ENCODE measurements at places on chromosomes 2 and 18.
A peak's percentile ranks its signal among the peaks of the same experiment; 100 is the strongest.

DNA sequence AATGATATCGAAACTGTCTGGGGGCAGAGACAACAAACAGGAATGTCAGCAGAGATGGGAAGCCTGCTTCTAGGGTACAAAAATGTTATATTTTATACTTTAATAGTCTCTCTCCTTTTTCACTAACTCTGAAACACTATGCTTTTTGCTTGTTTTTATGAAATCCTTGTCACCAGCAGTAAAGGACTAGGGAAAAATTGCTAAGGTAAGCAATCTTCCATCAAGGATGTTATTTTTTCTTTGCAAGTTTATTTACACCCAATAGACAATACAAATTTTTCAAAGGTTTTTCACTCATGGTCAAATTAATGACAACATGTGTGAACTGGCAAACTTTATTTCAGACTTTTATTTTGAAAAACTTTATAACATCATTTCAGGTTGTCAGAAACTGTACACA, 1465.9 kb upstream of the NXPH2 start:
- DNase-seq: no peak

DNA sequence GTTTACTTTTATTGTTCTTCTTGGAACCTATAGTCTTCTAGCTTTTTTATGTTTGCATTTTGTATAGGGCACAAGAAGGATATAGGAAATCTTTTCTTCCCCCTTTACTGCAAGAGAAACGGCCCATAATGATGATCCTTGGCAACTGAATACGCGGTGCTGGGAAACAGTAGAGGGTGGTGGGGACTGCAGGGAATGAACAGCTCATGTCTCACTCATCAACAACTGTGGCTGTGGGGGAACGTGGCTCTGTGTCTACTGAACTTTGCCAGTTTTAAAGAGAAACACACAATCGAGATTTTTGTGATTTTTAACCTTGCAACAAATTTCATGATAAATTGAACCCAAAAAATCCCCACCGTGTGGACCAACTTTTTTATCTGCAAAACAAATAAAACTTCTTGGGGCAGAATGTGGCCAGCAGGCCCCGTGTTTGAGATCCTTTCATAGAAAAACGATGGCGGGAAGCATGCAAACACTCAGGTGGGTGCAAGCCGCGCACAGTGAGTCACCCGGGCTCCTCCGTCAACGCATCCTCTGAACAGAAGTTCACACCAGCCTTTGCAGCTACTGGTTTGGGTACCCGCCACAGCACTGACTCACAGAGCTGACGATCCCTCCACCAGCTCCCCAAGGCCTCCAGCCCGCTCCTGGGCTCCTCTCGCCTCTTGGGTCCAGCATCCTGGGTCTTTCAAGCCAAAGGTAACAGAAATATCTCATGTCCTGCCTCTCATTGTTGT, 149.3 kb downstream of the COL6A3 start:
- DNase-seq: peak; percentile 71

GRCh38 chr18:30501594-30501993, 540.9 kb downstream of the DSC3 start:
- DNase-seq: no peak

- DNase-seq: no peak
Observed at GRCh38 chr18:56097621-56098020, 509.6 kb upstream of the TCF4 start.

DNA sequence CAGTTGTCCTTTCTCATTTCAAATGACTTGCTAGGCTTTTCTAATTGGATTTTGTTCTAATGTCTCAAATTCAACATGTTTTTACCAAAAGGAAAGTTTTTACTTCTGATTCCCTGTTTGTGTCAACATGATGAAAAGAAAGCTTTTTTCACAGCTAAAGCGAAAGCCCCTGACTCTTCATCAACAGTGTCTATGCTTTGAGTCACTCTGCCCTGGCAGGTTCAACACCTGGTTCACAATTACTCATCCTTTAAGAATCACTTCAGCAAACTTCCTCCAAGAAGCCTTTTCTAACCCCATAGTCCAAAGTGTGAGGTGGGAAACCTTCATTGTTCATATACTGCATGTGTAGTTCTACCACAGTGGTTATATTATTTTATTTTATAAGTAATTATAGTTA, 7.6 kb upstream of the DSG2 start:
- DNase-seq: no peak

DNA sequence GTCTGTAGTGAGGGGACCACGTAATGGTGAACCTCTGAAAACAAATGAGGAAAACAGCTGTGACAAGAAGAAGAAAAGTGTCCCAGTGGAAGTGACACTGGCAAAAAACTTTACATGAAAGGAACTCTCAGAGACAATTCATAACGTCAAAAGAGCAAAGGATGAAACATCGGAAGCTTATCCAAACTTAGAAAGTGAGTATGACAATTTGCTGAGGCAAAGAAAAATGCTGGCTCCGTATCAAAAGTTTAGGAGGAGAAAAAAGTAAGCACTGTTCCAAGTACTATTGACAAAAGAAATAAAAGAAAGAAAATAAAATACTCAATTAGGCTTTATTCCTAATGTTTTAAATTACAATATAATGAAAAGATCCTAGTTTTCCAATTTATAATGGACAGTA, 91.3 kb downstream of the NOL10 start:
- DNase-seq: no peak

DNA sequence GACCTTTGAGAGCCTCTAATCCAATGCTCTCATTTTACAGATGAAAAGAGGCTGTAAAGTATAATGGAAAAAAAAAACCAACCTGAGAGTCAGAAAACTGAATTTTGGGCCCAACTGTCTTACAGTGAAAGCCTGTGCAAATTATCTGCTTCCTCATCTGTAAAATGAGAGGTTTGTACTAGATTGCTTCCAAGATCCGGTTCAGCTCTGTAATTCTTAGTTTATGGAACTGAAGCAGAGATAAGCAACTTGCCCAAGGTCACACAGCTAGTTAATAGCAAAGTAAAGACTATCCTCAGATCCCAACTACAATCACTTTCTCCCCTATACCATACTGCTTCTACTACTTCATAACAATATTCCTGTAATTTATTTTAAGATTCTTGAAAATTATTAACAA, 6.3 kb downstream of the TLK1 start:
- DNase-seq: no peak

- DNase-seq: no peak
Observed at GRCh38 chr18:75727456-75727855, 300.0 kb upstream of the SMIM21 start.

All from T1000 (cell line).